ENCODE measurements at places on chromosomes 2 and 18.

GRCh38 chr2:209523867-209524266, 100.0 kb downstream of the MAP2 start:
- no peak for DNase-seq

DNA sequence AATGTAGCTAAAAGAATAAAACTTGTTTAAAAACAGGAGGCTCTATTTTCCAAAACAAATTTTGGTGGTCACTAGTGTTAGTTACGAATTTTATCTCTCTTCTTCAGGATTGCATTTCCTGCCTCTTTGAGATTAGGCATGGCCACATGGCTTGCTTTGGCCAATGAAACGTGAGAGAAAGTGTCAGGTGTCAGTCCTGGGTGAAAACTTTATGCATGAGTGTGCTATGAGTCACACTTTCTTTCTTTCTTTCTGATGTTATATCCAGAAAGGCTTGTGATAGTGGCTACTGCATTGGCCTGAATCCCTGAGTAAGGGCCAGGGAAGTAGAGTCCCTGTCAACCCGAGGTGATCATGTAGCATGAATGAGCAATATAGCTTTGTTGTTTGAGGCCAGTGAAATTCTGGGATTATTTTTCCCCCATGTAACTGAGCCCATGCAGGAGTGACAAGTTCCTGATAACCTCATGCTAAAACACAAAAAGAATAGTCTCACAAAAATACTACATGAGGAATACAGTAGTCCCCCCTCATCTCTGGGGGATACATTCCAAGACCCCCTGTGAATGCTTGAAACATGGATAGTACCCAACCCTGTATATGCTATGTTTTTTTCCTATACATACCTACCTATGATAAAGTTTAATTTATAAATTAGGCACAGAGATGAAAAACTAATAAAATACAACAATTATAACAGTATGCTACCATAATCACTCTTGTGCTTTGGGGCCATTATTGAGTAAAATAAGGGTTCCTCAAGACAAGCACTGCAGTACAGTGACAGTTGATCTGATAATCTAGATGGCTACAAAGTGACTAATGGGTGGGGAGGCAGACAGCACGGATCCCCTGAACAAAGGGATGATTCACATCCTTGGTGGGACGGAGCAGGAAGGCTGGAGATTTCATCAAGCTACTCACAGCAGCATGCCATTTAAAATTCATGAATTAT, 109.5 kb downstream of the CDC42EP3 start:
- no peak for DNase-seq

DNA sequence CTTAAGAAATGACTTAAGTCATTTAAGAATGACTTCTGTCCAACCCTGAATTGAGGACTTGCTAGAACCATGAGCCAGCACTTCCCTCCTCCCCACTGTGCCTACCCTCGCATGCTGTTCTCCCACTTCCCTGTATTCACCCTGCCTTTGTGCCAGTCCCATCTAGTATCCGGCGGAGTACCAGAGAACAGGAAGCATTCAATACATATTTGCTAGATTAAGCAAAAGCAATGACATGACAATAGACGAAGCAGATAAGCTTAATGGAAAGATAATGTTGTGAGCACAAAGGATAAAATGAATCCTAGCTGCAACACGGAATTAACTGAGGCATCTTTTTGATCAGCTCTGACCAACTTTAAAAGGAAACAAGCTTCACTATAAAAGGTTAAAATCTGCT, 328.5 kb downstream of the TDRD15 start:
- no peak for DNase-seq

DNA sequence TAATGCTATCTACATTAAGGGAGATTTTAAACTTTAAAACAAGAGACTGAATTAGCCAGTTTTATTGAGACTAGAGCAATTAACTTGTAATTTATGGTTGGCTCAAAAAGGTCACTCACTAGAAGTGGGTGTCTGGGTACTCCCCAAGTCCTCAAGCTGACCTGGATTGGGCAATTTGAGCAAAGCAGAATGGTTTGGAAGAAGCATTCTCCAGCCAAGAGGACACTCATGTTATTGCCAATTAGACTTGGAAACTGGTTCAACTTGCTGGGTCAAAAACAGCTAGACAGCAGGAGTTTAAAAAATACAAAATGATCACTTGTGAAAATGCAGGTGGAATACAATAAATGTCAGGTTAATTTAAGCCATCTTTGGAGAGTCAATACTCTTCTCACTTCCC, 29.5 kb upstream of the MYO1B start:
- DNase-seq: no peak

DNA sequence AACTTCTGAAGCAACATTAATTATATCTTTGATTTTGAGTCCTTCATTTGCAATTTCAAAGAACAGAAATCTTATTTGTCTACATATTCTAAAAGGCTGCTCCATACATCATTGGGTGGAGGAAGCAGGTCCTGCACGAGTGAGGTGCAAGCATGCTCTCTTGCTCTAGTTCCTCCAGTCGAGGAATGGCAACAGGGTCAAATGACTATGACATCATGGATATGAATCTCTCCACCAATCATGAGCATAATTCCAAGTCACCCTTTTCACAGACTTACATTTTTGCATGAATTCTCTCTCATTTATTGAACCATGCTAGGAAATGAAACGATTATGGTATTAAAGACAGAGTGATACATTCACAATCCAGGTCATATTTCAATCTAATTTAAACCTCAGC, 608.8 kb upstream of the SOX11 start:
- no peak for DNase-seq

DNA sequence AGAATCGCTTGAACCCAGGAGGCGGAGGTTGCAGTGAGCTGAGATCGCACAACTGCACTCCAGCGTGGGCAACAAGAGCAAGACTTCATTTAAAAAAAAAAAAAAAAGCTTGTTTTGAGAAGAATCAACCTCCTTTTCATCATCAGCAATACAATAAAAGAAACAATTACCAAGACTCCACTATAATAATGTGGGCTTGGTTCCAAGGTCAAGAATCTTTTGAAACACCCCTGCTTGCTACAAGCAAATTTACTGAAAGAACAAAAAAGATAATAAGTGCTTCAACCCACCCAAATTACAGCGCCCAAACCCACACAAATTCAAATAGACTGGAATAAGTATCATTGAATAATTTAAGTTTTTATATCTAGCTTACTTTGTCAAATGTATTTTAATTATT, 33.6 kb upstream of the MAPRE3 start:
- no peak for DNase-seq

DNA sequence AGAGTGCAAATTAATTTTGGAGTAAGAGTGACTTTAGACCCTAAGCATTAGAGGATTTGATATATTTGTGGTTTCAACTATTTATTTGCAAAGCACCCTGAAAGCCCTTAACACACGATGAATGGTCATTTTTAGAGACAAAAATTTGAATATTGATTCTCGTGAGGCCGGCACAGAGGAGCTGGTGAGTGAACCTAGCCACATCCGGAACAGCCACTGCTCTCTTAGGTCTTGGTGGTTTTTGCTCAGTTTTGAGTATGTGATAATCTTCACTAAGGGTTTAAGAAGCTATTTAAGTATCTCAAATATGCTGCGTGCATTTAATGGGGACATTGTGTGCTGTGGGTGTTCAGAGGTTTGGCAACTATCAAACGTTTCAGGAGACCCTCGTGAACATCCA, 204.8 kb downstream of the TSN start:
- no peak for DNase-seq

DNA sequence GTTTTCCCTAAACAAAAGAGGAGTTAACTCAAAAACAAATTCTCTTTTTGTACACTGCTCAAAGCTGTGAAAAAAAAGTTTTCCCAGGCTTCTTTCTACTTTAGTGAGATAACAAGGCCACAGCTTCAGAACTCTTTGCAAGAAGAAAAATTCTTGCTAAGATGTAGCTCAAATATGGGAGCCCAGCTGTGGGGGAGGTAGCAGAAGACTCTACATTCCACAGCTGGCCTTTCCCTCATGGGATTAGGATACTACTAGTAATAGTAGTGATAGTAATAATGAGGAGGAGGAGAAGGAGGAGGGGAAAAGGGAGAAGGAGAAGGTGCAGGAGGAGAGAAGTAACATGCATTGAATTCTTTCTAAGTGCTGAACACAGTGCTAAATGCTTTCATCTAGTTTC, 19.2 kb upstream of the CERS6 start:
- DNase-seq: no peak

GRCh38 chr2:191557841-191558240, 120.1 kb upstream of the NABP1 start:
- no peak for DNase-seq

GRCh38 chr2:6080932-6081753, 389.0 kb downstream of the SOX11 start:
- no peak for DNase-seq

DNA sequence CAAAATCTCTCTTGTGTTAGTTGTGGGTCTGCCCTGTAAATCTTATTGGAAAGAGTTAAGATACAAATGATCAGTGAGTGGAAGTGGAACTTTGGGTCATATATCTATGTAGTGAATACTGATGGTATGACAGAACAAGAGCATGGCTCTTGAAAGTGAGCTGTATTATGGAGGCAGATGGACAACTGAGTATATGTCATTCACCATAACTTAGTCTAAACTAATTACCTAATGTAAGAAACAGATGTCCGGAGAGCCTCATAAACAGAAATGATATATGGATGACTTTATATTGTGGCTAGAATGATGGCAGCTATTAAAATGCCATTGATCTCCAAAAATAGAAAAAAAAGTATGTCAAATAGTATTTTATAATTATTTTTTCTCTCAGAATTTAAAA, 72.4 kb downstream of the FASTKD2 start:
- no peak for DNase-seq

DNA sequence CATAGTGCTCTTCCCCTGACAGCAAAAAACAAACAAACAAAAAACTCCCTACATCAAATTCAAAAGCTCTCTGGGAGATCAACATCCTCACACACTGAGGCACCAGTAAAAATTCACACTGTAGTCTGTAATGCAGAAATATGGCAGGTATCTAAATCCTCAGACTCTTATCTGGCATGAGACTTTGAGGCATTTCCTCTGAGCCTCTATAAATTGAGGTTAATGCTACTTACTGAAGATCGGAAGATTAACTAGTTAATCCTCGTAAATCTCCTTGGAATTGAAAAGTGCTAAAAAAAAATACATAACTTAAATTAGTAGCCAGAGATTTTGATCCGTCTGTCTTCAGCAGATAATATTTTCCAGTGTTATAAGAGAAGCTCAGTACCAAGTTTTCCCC, 65.0 kb downstream of the AP1S3 start:
- no peak for DNase-seq

DNA sequence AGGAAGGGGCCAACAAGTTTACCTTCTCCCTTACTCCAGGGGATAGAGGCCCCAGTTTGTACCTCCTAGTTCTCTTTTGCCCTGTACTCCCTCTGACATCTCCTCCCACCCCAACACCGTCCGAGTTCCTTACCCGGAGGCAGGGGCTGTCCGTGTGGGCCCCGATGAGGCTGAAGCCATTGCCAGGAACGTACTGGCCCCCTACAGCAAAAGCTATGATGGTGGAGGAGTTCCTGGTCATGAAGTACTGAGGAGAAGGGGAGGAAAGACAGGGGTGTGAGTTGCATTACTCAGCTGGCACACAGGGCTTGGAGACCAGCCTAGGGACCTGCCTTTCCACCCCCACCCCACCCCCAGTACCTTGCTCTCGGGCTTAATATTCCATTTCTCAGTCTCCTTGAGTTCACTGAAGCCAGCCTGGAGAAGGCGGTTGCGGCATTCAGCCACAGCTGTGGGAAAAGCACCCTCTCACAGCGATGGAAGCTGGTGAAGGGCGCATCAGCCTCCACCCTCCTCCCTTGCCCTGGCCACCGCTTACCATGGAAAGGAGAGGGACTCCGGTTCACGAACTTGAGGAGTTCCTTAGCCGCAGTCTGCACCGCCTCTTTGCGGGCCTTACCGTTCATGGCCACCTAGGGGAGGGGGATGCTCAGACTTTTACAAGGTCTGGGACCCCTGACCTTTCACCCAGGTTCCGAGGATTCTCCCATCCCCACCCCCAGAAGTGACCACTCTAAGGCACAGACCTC, 1.0 kb downstream of the DNPEP start:
- no peak for DNase-seq

DNA sequence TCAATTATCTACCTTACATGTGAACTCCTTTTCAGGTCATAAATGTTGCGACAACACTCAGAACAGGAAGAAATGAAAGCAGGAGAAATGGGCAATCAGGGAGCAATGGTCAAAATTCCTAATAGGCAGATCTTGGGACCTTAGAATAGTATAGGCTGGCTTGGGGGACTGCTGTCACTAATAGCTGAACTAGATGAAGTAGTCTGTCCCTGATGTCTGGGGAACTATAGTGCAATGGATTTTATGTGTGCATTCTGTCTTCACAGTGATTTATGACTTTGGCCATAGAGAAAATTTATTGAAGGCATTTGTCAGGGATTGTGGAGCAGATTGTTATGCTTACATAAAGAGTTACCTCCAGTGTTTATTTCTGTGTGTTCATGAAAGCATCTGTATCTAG, 6.1 kb upstream of the DPP10 start:
- no peak for DNase-seq

DNA sequence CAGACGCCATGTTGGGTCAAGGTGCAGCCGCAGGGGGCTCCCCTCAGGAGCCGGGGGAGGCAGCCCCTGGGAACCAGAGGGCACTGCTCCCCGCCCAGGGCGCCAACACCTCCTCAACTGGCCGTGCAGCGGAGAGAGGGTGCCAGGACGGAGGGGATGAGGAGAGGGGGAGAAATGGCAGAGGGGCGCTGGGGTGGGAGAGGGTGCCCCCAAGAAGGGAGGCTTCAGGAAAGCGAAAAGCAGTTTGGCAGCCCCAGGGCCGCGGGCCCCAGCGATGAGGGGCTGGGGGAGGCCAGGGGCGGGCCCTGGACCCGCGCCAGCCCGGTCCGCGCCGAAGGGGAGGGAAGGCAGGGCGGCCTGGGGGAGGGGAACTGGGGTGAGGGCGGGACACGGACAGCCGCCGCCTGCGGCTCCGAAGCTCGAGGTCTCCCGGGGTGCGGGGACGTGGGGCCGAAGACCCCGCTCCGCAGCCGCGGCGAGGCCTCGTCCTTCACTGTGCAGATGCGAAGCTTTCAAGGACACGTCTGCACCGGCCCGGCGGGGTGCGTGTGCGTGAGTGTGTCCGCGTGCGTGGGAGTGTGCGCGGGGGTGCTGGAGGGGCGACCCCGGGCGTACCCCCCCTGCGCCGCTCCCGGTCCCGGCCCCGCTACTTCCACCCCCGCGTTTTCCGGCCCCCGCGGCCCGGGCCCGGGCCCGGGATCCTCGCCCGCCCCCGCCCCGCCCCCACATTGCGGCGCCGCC, 1.4 kb downstream of the DNMT3A start:
- no peak for DNase-seq

Data from ureter (tissue), 1 donor.